Left colon (tissue), 2 donors: ENCODE measurements at places on chromosomes 12 and 14.

GRCh38 chr14:22887260-22887989 is 4.4 kb downstream of the REM2 start:
- DNase-seq, result peak; percentile 79

DNA sequence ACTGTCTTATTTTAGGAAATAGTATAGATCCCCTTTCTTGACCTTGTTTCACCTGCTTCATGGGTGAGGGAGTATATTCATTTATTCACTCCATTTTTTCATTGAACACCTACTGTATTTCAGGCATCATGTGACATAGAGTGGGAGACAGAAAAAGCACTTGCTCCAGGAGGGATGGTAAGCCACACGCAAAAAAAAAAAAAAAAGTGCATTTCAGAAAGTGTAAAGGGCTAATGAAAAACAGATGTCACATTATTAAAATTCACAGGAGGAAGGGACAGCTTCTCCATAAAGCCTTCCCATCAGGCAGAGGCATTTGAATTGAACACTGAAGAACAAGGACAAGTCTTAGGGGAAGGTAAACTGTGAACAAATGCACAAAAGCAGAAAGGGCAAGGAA is 7.5 kb downstream of the SLC8A3 start:
- DNase-seq, result no peak

- DNase-seq, result no peak
Observed at GRCh38 chr14:78788467-78789360, 618.5 kb downstream of the NRXN3 start.

DNA sequence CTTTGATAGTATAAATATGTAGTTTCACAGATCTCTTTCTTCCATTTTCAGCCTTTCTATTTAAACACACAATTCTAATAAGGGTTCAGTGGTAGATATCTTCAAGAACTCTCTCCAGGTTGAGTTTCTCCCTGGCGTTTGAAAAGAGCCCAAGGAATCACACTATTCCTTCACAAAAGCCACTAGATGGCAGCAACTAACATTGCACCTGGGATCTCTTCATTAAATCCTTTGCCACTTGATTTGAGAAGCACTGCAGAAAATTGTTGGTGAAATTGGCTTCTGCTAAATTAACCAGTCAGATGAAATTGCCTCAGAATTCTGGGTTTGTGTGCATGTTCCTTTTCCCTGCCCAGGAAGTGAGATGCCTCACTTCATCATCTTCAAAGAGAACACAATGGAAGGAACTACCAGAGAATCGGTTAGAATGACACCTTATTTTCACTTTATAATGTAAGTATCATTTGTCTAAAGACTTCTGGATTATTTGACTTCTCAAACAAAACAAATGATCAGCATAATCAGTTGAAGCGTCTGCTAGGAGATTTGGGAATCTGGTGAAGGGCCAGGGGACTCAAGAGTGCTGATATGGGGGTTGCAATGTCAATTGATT is 6.8 kb downstream of the CCDC198 start:
- no peak for DNase-seq

- peak; percentile 56 for DNase-seq
Observed at GRCh38 chr12:57521525-57522010, 1.1 kb upstream of the MBD6 start.
